Mucosa of descending colon (tissue), 3 donors: ENCODE measurements at places on chromosomes 7 and 10. TPM values are rescaled to one million over a fixed set of nuclear protein-coding genes. Genes with fewer than 3 reads are reported as not detected.
A peak's percentile ranks its signal among the peaks of the same experiment; 100 is the strongest.

Gene FEZF1
- total RNA-seq: not detected

Gene SPDYE18
- total RNA-seq: 0.76 TPM

DNA sequence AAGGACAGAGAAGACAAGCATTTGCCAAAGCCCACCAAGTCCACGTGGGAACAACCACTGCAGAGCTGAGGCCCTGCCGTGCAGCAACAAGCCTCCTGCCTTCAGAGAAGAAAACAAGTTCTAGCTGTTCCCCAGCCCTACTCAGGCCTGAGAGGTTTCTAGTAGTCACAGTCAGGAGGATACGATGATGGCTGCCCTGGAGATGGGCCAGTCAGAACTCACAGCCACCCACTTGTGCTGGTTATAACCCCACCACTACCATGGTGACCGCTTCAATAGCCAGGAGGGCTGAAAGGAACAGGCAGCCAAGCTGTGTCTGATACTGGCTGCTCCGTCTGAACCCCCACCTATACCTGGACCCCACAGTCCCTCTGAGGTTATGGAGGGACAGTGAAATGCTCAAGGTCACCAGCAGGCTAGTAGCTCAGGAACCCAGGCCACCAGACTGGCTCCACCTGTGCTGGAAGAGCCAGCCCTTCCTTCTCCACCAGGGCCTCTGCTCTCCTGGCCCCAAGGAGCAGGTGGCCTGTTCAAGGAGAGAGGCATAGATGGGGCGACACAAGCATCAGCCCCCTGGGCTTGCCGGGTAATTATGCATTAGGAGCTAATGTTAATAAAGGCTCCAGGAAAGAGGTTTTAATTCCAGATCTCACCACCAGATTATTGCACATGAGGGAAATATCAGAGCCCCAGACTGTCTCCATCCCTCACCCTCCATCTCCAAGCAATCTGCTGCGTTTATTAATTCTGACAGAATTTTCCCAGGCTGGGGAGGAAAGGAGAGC lies 125.8 kb upstream of the PCBD1 start:
- no peak for DNase-seq

Gene PKD2L1
- total RNA-seq: 0.22 TPM

DNA sequence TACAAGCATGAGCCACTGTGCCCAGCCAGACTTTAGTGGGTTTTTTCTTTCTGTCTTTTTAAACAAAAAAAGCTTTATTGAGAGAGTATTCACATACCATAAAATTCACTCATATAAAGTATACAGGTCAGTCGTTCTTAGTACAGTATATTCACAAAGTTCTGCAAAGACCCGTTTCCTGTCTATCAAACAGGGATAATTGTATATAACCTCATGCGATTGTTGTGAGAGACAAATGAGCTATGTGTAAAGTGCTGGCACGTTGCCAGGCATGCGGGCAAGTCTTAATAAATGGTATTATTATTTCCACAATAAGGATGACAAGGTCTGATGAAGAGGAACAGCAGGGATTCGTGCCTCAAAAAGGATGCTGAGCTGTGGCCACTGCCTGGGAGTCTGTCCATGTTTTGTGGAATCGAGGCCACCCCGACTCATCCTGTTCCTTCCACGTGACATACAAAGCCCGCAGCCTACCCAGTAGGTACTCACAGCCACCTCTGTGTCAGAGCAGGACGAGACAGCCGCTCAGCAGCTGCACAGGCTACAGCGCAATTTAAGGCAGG lies 51.6 kb downstream of the SMKR1 start:
- DNase-seq: no peak

Gene PURB
- total RNA-seq: 47.1 TPM

GRCh38 chr10:88059190-88059589 lies 195.8 kb downstream of the PTEN start:
- DNase-seq: no peak

DNA sequence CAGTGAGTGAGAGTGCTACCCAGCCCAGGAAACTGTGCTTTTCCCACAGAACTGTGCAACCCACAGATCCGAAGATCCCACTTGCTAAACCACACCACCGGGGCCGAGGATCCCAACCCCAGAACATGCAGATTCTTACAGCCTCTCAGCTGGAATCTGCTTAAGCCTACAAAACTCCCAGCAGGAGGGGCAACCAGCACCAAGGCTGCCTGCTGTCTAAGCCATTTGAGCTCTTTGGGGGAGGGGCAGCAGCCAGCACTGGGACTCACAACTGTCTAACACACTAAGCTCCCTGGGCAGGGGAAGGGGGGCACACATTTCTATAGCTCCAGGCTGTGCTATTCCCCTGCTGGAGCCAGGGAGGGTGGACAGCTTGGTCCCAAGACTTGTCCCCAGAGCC lies 529.9 kb downstream of the XPNPEP1 start:
- no peak for DNase-seq

GRCh38 chr7:17304926-17305325 lies 6.5 kb downstream of the AHR start:
- DNase-seq: no peak

DNA sequence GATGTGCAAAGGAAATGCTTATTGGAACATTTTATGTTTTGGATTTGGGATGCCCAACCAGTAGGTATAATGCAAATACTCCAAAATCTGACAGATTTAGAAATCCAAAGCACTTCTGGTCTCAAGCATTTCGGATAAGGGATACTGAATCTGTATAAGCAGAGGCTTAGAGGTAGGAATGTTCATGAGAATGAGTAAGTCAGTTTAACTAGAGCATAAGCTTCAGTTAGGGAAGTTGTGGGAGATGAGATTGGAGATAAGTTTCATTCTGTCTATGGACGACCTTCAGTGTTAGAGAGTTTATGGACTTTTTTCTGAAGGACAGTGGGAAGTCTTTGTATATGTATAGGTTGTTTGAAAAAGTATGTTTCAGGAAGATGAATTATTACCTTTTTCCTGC lies 10.4 kb downstream of the TAX1BP1 start:
- DNase-seq: no peak

DNA sequence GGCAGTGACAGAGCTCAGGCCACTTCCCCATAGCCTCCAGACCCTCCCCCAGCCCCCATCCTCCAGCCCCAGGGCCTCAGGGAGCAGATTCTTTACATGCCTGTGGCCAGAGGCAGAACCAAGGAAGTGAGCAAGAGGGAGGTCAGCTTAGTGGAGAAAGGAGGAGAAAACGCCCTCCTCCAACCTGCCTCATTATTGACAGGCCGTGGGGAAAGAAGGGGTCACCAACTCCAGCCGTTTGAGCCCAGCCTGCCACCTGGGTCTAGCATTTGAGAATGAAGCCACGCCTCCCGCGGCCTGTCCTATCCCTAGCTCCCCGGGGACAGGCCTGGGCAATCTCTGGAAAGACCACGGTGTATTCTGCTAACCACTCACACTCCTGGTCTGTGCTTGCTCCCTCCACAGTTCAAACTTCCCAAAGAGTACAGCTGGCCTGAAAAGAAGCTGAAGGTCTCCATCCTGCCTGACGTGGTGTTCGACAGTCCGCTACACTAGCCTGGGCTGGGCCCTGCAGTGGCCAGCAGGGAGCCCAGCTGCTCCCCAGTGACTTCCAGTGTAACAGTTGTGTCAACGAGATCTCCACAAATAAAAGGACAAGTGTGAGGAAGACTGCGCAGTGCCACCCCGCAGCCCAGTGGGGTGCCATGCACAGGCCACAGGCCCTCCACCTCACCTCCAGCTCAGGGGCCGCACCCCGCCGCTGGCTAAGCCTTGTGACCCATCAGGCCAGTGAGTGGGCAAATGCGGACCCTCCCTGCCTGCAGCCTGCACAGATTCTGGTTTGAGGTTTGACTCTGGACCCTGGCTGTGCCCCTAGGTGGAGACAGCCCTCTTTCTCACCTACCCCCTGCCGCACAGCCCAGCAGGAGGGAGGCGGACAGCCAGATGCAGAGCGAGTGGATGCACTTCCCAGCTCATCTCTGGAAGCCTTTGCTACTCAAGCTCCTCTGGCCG lies 14.3 kb upstream of the TRIM8 start:
- no peak for DNase-seq

Gene PLEKHA8
- total RNA-seq: 13.0 TPM

- DNase-seq: no peak
Measured at GRCh38 chr10:121864653-121865052, 63.2 kb downstream of the ATE1 start.

DNA sequence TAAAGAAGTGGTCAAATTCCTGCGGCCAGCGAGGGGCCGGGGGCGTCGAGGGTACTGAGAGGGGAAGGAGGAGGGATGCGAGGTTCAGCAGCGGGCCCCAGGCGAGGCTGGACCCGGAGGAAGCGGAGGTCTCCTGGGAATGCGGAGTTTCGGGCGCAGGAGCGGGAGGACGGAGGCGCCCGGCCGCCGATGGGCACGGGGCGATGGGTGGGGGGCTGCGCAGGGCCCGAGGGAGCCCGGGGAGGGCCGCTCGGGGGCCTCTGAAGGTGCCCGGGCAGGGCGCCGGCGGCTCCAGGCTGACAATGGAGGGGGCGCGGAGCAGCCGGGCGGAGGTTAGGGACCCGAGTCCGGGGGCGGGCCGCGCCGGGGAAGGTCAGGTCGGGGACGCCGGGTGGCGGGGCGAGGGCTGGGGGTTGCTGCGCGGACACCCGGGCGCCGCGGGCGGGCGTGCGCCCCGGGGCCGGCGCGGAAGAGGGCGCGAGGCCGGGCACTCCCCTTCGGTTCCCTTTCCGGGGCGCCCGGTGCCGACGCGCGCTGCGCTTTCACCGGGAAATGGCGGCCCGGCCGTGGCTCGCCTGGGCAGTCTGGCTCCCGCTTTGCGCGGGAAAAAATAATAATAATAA lies 683 bp downstream of the MACROH2A2 start:
- peak; percentile 40 for DNase-seq

GRCh38 chr10:35035606-35036005 lies 54.5 kb downstream of the CUL2 start:
- DNase-seq: no peak
